ENCODE measurements at places on chromosomes 6 and 20.

GRCh38 chr6:110537208-110538123 is 61.1 kb upstream of the SLC22A16 start:
- peak; percentile 61 for DNase-seq

DNA sequence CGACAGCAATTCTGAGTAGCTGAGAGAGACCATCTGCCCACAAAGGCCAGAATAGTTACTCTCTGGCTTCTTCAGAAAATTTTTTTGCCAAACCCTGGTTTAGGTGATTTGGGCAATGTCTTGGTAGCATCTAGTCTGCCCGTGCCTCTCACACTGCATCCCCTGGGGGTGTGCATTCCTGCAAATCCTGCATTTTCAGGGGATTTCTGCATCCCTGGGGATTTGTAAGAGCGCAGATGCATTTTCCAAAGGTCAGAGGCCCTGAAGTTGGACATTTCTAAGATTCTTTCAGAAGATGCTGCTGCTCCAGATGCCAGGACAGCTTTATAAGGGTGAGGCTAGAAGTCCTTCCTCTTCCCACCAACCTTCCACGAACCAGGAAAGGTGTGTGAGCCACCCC is 4.0 kb downstream of the CST9 start:
- no peak for DNase-seq

DNA sequence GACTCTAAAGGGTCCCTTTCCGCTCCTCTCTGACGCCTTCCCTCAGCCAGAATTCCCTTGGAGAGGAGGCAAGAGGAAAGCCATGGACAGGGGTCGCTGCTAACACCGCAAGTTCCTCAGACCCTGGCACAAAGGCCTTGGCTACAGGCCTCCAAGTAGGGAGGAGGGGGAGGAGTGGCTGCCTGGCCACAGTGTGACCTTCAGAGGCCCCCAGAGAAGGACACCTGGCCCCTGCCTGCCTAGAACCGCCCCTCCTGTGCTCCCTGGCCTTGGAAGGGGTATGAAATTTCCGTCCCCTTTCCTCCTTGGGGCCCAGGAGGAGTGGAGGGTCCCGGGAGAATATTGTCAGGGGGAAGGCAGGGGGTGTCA is 2.7 kb downstream of the VEGFA start:
- DNase-seq, result no peak

GRCh38 chr20:24953621-24954133 is 4.6 kb downstream of the CST7 start:
- no peak for DNase-seq

GRCh38 chr6:167409079-167409478 is 84.2 kb downstream of the TTLL2 start:
- no peak for DNase-seq

DNA sequence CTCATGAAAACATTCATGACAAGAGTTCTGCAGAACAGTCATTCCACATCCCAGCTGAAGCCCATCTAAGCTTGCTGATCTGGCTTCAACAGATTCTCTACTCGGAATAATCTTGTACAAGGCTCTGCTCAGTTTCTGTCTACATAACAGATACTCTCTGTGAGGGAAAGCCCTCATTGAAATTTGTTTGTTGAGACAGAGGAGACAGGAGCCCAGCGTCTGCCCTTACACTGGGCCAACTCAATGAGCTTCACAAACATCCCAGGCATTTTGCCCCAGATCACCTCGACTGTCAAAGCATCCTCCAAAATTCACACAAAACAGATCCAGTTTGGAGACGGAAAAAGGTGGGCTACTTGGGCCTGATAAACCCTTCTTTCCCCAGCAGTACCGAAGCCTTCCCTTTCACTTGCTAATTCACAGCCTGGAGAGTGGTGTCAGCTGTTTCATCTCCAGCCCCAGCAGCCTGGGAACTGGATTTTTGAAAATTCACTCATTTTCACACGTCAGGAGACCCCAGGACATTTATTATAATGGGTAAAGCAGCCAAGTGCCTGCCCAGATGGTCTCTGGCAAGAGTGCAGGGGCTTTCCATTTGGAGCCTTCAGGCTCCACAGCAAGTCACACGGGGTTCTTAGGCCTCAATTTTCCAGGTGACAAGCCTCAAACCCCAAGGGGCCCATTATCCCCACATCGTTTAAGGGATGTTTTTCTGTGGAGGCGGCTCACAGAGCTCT is 7.3 kb downstream of the CCDC167 start:
- no peak for DNase-seq

- no peak for DNase-seq
Measured at GRCh38 chr6:157887892-157888291, 64.8 kb downstream of the SNX9 start.

DNA sequence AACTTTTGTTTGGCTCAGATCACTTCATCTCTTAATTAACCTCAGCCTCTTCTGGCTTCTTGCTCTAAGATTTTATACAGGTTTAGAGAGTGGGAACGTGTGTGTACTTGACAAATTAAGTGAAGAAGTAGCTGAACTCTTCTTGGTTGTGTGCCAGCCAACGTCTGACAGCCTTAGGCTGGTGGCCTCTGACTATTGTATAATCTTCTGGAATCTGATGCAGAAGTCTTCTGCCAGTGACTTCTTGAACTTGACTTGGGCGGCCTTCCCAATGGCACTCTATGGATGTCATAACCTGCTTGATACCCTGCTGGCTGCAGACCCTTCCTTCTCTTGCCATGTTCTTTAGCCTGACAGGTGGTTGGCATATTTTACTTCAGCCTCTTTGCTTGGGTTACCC is 660.5 kb downstream of the DOK5 start:
- DNase-seq, result no peak

DNA sequence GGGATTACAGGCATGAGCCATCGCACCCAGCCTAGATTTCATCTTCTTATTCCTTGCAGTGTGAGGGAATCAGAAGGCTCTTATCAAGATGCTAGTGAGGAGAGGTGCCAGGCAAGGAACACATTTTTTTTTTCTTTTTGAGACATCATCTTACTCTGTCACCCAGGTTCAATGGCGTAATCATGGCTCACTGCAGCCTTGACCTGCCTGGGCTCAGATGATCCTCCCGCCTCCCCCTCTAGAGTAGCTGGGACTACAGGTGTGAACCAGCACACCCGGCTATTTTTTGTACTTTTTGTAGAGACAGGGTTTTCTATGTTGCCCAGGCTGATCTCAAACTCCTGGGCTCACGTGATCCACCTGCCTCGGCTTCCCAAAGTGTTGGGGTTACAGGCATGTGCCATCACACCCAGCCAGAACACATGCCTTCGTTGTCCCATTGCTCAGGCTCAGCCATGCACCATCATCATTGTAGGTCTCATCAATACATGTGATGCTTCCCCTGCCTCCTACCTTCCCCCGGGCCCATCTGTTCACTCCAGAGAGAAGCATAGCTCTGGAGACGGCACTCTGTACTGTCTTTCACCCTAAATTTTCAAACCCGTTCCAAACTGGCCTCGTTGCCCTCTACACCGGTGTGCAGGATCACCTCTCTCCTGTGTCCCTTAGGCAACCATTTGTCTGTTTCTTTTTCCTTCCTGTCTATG is 10.1 kb downstream of the FLOT1 start:
- DNase-seq, result no peak

DNA sequence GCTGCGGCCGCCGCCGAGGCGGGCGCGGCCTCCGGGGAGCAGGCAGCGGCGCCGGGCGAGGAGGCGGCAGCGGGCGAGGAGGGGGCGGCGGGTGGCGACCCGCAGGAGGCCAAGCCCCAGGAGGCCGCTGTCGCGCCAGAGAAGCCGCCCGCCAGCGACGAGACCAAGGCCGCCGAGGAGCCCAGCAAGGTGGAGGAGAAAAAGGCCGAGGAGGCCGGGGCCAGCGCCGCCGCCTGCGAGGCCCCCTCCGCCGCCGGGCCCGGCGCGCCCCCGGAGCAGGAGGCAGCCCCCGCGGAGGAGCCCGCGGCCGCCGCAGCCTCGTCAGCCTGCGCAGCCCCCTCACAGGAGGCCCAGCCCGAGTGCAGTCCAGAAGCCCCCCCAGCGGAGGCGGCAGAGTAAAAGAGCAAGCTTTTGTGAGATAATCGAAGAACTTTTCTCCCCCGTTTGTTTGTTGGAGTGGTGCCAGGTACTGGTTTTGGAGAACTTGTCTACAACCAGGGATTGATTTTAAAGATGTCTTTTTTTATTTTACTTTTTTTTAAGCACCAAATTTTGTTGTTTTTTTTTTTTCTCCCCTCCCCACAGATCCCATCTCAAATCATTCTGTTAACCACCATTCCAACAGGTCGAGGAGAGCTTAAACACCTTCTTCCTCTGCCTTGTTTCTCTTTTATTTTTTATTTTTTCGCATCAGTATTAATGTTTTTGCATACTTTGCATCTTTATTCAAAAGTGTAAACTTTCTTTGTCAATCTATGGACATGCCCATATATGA is 3.2 kb downstream of the MARCKS start:
- peak; percentile 29 for DNase-seq

DNA sequence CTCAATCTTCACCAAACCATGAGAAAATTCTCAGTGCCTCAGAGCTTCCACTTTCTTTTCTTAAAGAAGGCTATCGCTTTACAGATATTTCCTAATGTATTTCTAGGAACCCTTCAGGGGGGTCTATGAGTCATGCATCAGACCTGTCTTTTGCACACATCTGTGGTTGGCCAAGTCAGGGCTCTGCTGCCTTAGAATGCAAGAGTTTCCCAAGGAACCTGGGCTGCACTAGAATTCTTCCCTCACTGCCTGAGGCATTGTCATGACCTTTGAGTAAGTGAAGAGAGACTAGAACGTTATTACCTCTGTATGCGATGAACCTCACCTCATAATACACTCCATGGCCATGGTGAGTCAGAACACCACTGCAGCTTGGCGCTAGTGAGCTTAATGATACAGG is 365.0 kb upstream of the ID4 start:
- DNase-seq, result no peak

DNA sequence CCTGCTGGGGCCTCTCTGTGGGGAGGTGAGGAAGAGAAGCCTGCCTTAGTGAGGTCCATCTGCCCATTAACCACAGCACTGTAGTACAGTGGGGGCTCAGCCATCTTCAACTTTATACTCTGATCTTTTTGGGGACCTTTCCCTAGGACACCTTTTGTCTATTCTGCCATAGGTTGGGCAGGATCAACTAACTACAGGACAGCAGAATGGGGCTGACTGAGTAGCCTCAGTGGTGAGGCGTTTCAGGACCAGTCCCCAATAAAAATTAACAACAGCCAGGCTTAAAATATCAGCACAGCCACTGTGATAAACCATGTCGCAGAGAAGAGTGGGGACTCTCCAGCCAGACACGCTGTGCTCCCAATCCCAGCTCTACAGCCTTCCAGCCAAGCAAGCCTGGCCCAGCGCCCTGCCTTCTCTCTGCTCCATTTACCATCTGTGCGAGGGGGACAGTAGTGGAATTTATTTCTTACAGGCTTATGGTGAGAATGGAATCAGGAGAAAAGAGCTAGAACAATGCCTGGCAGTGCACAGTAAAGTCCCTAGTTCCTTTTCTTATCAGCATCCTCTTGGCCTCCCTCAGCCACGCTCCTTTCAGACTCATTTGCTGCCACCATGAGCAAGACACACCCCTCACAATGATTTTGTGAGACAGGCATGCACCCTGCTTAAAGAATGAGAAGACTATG is 75.5 kb downstream of the SLC22A23 start:
- DNase-seq, result no peak

DNA sequence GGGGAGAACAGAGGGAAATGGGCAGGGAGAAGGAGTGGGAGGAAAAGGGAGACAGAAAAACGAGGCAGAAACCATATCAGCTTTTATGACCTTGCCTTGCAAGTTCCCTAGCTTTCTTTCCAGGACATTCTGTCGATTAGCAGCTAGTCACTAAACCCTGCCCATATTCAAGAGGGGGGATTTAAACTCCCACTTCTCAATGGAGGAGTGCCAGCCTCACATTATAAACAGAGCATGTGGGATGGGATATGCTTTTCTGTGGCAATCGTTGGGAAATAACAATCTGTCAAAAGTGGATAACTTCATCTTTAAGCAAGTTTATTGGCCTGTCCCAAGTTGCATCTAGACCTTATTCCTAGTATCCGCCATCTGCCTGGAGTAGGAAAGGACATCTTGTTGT is 57.0 kb upstream of the TMEM170B start:
- DNase-seq, result no peak

Measured in AG08396 (cell line).